ENCODE measurements at places on chromosomes 3 and 15. TPM values are rescaled to one million over a fixed set of nuclear protein-coding genes. Genes with fewer than 3 reads are reported as not detected.

AMIGO3 gene
- 0.34 TPM for total RNA-seq

DPPA2 gene
- not detected for total RNA-seq

ACTRT3 gene
- 0.55 TPM for total RNA-seq

- DNase-seq, result no peak
Measured at GRCh38 chr3:183160616-183161015, 1.9 kb downstream of the LAMP3 start.

DNA sequence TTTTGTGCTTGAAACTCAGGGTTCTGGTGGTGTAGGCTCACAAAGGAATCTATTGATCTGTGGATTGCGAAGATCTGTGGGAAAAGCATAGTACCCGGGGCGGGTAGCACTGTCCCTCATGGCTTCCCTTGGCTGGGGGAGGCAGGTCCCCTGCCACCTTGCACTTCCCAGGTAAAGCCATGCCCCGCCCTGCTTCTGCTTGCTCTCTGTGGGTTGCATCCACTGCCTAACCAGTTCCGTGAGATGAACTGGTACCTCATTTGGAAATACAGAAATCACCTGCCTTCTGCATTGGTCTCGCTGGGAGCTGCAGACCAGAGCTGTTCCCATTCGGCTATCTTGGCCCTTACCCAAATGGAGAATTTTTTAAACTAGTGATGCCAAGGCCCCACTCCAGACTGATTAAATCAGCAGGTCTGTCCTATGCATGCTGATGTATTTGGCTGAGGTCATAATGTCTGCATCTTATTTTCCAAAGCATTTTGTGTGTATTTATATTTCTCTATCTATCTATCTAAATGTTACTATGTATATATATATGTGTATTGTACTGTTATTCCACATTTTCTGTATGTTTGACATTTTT lies 65.5 kb upstream of the SLC7A14 start:
- DNase-seq, result peak; percentile 1

Data from upper lobe of left lung (tissue), 6 donors.